RPMI7951 (cell line): ENCODE measurements at places on chromosomes 3 and 15. TPM values are rescaled to one million over a fixed set of nuclear protein-coding genes. Genes with fewer than 3 reads are reported as not detected.

The PPP1R14D gene
- not detected in 2 replicates for total RNA-seq

DNA sequence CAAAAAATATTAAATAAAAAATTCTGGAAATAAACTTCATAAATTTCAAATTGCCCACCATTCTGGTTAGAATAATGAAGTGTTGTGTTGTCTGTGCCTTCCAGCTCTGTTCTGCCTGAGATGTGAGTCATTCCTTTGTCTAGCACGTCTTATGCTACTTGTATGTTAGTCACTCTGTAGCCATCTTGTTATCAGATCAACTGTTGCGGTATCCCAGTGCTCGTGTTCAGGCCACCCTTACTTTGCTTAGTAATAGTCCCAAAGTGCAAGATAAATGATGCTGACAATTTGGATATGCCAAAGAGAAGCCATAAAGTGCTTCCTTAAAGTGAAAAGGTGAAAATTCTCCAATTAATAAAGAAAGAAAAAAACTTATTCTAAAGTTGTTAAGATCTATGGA, 527.5 kb downstream of the NAALADL2 start:
- peak; percentile 35 for DNase-seq

DNA sequence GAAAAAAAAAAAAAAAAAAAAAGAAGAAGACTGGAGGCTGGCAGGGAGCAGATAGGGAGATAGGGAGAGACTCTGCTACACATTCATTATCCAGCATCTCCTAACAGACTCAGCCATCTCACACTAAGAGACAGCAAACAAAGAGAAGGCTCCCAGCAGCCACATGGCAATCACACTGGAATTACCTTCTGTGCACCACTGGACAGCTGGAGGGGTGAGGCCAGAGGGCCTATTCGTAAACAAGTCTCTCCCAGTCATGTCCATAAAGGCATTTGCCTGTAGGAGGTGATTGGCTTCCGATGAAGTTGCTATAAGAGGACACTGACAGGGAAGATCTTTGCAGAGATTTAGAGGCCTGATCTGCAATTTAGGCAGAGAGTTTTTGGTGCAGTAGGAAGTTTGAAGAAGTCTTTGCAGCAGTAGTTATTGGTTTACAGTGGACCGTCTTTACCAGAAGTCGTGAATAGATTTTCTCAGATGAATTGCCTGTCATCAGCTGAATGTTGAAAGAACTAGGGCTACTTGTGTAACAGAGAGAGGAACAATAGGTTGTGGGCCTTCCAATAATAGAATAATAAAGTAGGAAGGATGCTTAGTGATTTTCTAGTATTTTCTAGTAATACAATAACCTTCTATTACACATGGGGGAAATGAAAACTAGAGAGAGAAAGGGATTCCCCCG, 89.7 kb downstream of the TP63 start:
- DNase-seq = peak; percentile 43

DNA sequence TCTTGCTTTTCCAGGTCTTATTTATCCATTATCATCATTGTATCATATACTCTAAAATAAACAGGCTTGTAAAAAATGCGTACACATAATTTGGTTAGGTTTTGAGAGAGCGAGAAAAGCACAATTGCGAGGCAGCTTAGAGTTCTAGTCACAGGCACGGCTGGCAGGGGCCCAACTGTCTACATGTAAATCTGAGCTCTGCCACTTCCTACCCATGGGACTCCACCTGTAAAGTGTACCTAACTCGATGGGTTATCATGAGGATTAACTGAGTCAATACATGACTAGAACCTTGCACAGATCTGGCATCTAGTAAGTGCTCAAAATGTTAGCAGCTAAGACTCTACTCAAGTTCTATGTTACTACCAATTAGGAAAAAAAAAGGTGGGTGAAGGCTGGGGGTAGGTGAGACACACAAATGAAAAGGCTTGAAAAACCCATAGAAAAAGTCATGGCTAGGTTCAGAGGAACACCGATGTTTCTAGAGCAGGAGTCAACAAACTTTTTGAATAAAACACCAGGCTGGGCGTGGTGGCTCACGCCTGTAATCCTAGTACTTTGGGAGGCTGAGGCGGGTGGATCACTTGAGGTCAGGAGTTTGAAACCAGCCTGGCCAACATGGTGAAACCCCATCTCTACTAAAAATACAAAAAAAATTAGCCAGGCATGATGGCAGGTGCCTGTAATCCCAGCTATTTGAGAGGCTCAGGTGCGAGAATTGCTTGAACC, 36.2 kb downstream of the GLB1 start:
- DNase-seq = no peak

GRCh38 chr3:114223143-114223542, 14.2 kb downstream of the ZNF80 start:
- DNase-seq = no peak

GRCh38 chr3:8767667-8768363, 1.6 kb downstream of the OXTR start:
- DNase-seq = no peak

- DNase-seq = peak; percentile 57
Observed at GRCh38 chr15:99986297-99987118, 253.3 kb upstream of the LYSMD4 start.

GRCh38 chr3:100868096-100868495, 125.1 kb downstream of the ABI3BP start:
- DNase-seq = no peak

DNA sequence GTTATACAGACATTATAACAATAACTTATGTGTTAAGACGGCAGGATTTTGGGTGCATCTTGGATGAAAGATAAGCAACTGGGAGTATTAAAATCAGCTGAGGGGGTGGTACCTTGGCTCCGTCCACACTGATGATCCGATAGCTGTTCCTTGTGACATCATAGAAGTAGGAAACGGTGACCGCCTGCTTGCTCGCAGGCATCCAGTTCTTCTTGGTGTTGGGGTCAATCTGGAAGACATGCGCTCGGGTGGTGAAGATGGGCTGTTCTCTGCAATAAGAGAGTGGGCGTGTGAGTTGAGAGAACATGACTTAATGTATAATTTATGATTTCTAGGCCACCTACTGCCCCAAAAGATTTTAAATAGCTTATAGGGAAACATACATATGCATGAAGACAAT, 59.9 kb downstream of the HOMER2 start:
- DNase-seq = no peak

GRCh38 chr15:57031605-57032004, 113.2 kb downstream of the TCF12 start:
- DNase-seq = peak; percentile 29
